Natural killer cell (primary cell): ENCODE measurements at places on chromosomes 2 and 18.

DNA sequence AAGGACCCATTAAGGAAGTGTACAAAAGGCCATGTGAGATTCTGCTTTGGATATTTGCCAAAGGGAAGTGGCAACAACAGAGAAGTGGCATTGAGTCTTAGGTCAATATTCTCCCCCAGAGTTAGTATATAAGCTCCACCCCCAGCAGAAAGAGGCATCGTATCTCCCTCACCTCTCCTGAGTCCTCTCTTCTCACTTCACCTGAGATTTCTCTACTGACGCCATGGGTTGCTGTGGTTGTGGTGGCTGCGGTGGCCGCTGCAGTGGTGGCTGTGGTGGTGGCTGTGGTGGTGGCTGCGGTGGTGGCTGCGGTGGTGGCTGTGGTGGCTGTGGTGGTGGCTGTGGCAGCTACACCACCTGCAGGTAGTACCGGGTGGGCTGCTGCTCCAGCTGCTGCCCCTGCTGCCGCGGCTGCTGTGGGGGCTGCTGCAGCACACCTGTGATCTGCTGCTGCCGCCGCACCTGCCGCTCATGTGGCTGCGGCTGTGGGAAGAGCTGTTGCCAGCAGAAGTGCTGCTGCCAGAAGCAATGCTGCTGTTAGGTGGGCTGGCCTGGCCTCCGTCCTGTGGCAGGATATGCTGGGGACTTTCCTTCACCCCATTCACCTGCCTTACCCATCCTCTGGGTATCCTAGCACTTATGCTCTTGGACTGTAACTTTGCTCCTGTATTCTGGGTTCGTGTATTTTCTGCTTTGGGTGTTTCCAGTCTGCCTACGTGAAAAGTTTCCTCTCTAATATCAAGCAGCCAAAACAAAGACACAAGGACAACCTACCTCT is 5.9 kb downstream of the SCYGR3 start:
- no peak for DNase-seq

DNA sequence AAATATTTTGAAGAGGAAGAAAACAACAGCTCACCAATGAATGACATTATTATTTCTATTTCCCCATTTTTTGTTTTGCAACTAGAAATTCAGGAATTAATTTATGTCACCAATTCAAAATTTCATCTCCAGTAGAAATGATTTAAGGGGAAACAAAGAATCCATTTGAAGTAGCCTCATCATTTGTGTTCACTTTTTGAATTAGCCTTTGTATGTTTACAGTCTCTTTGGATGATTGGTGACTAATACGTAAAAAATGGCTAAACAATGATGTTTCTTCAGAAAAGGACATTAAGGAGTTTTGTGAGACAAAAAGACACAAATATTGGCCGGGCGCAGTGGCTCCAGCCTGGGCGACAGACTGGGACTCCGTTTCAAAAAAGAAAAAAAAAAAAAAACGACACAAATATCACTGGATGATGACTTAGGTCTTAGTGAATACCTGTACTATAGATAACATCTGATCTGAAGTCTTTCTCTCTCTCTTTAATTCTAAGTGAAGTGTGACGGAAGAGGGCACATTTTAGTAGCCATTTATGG is 313.2 kb downstream of the PIK3C3 start:
- DNase-seq, result no peak

DNA sequence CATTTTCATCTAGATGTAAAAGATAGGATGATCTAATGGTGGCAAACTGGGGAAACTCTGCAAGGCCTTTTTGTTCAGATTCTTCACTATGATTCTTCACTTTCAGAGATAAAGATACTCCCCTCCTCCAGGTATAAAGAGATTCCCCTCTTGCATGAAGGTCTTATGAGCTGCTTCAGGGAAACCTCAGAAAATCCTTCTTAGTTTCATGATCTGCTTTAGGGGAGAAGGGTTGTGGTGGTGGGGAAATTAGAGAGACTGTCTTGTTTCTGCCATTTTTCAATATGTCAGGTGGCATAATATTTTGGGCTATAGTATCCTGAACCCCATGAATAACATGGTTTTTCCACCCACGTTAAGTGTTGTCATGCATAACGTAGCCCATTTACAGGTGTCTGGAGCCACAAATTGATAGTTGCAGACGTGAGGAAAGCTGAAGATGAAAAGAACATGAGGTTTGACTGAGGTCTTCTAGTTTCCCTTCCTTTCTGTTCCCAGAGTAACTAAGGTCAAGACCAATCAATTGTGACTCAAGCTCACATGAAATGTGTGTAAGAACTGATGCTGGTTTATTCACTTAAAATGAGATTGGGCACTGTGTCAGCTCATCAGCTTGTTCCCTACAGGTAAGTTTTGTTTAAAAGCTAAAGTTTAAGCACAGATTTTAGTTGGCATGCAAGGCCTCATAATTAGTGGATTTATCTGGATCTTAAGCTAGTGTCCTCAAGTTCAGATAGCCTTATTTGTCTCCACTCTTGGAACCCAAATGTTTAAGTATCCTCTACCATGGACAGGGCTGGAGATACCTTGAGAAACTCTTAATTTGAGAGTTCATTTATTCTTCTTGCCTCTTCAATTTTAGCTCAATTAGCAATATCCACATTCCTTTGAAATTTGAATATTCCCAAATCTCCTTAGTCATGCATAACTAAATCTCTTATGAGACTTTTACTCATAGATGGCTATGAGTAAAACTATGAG is 304.5 kb upstream of the FANCL start:
- DNase-seq, result no peak

DNA sequence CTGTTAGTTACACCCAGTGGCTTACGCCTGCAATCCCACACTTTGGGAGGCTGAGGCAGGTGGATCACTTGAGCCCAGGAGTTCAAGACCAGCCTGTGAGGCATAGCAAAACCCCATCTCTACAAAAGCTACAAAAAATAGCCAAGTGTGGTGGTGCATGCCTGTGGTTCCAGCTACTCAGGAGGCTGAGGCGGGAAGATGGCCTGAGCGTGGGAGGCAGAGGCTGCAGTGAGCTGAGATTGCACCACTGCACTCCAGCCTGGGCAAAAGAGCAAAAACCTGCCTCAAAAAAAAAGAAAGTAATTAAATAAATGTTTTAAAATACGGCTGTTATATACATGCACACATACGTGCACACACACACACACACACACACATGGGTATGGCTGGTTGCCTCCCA is 194.8 kb downstream of the HDAC4 start:
- no peak for DNase-seq

- DNase-seq, result no peak
These were observed 23.1 kb upstream of the TNFAIP6 start for GRCh38 chr2:151334082-151334815.

DNA sequence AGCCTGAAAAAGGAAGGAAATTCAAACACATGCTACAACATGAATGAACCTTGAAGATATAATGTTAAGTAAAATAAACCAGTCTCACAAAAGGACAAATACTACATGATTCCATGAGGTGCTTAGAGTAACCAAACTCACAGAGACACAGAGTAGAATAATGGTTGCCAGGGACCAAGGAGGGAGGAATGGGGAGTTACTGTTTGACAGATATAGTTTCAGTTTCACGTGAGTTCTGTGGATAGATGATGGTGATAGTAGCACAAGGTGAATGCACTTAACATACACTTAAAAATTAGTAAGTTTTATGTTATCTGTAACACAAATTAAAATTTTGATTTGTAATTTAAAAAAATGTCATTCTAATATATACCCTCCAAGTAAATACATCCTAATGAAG is 106.9 kb upstream of the ACVR1C start:
- no peak for DNase-seq

GRCh38 chr2:239110595-239111048 is 262.7 kb downstream of the TWIST2 start:
- no peak for DNase-seq

DNA sequence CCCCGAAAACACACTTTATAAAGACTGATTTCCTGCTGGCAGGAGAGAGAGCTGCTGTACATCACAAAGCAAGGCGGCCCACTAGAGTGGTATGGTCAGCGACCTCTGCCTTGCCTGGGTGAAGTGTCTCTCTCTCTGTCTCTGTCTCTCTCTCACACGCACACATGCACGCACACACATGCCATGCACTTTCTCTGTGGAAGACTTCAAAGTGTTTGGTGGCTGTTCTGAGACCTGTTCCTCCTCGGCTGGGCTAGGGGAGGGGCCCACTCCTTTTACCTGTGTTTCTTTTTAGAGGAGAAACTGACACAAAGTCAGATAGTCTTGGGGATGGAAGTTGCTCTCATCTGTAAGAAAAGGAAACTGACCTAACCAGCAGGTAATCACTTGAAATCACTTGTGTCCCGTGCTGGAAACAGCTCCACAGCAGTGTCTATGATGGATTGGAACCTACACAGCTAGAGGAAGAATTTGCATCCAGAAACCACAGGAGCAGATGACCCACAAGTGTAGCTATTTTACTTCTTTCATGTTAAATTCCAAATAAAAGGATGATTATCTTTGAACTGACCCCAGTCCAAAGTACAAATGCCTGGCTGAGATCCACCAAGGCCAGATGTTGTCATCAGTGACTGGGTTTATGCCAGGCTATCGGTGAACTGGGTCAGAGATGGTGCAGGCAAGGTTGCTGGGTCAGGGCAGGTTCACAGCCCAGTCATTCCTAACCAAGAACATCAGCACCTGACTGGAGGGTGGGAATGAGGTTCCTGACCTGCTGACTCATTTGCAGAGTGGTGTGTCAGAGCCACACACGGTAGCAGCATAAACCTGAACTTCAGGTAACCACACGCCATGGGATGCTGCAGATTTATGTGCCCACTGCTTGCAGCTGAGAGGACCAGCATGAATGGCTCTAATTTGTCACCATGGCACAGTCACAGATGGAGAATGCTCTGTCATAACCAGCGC is 63.0 kb downstream of the NPAS2 start:
- DNase-seq, result no peak

- DNase-seq, result no peak
These were observed 18.1 kb upstream of the TAF1B start for GRCh38 chr2:9824956-9825720.

DNA sequence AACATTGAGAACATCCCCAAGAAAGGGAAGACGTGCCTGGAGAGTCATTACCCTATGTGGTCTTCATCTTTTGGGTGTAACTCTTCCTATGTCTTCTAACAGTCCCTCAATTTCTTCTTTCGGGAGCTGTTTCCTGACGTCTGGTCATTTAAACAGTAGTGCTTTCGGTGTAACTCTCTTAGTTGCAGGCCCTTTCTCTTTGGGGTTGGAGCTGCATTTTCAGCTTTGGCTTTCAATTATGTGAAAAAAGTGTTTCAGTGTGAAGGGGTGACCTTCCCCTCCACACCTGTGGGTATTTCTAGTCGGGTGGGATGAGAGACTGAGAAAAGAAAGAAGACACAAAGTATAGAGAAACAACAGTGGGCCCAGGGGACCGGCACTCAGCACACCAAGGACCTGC is 105.9 kb downstream of the CERS6 start:
- no peak for DNase-seq

GRCh38 chr18:61579581-61579980 is 246.4 kb downstream of the CDH20 start:
- DNase-seq, result no peak

- DNase-seq, result no peak
These were observed 84.0 kb downstream of the KLHL14 start for GRCh38 chr18:32688821-32689220.

GRCh38 chr2:210459880-210460279 is 16.7 kb downstream of the LANCL1 start:
- no peak for DNase-seq

DNA sequence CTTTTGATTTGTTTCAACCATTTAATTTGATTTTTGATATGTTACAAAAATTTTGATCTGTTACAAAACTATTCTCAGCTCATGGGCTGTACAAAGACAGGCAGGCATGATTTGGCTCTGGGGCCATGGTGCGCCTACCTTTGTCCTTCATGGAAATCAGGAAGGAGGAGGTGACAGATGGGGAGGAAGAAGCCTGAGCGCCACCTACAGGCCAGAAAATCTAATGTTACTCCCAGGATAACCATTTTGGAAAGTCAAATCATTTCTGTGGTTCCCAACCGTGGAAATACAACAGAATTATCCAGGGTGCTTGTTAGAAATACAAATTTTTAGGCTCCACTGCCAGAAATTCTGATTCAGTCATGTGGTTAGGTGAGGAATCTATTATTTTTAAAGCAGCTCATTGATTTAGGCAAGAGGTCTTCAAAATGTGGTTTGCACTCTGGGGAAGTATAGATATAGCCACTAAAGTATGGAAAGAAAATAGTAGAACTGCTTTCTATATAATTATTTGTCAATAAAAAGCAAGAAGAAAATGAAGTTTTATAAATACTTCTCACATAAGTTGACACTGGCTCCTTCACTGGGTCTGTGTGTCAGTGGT is 93.9 kb downstream of the EVA1A start:
- DNase-seq, result peak; percentile 31

- peak; percentile 51 for DNase-seq
These were observed 38.6 kb upstream of the NOTO start for GRCh38 chr2:73163483-73164367.

DNA sequence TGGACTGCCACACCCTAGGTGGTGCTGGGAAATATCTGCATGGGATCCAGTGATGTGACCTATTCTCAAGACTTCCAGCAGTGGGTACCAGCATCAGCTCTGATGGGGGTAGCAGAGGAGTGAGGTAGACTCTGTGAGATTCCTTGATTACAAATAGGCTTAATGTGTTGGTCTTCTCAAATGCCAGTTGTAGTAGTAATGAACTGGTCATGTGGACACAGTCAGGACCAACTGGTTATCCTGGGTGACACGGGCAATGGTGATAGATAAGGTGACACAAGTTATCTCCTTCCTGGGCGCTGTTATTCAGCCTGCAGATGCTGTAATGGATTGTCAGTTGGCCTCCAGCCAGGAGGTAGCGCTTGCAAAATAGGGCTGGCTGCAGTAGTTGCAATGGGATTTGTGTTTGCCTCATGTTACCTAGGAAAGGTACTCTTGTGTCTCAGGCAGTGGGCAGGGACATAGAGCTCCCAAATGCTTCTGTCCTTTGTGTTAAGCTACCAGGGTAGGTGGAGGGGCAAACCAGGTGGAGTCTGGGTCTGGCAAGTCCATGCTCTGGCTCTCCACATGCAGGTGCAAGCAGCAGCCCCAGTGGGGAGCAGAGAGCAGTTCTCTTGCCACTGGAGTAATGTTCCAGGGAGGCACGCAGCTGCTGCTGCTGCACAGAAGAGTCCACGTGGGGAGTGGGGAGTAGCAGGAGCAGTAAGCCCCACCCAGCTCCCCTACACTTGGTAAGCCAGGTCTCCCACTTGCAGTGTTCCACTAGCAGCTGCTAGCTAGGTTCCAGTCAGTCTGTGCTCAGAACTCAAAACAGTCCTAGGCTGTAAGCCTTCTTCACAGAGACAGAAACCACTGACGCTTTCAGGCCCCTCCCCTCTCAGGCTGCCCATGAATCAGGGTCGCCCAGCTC is 505.4 kb upstream of the DDX18 start:
- no peak for DNase-seq

- DNase-seq, result no peak
These were observed 149.7 kb downstream of the TRABD2A start for GRCh38 chr2:84731185-84731584.

GRCh38 chr2:144382849-144383248 is 137.1 kb downstream of the ZEB2 start:
- no peak for DNase-seq

GRCh38 chr2:53210538-53210937 is 557.1 kb upstream of the CHAC2 start:
- DNase-seq, result no peak

GRCh38 chr2:85988175-85988913 is 99.6 kb upstream of the ST3GAL5 start:
- no peak for DNase-seq
